Left ventricle myocardium inferior (tissue), 1 donor: ENCODE measurements at places on chromosomes 3 and 15.

DNA sequence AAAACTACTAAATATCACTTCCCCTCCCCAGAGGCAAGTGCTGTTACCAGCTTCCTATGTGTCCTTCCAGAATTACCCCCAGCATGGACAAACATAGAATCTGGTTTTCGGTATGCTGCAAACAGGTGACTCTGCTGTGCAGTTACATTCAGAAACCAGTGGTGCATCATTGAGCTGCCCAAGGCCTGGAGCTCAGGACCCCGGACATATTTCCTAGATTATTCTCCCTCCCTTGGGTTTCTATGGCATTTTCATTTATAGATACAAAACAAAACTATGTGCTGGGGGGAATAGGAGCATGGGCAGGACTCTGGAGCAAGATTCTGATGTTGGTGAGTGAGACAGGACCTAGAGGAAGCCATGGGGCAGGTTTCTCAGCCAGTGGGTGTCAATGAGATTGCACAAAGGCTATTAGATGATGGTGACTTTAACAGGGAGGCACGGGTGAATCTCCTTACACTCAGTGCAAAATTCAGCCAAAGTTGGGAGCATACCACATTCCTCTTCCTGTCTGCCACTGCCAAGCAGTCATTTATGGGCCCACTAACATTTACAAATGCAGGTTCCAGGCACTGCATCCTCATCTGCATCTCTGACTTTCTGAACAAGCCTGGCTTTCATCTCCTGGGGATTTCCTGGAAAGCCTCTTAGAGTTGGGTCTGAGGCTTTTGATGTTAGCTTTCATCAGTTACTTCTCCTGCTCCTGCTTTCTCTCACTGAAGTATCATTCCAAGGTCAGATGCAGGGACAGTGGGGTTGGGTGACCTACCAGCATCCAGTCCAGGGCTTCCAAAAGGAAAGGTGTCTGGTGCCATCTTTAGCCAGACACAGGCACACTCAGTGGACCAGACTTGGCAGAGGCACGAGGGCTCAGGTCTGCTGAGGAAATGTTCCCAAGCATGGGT is 44.5 kb downstream of the CMTM7 start:
- DNase-seq = no peak

GRCh38 chr3:46848271-46849044 is 14.8 kb downstream of the MYL3 start:
- peak; percentile 61 for DNase-seq

DNA sequence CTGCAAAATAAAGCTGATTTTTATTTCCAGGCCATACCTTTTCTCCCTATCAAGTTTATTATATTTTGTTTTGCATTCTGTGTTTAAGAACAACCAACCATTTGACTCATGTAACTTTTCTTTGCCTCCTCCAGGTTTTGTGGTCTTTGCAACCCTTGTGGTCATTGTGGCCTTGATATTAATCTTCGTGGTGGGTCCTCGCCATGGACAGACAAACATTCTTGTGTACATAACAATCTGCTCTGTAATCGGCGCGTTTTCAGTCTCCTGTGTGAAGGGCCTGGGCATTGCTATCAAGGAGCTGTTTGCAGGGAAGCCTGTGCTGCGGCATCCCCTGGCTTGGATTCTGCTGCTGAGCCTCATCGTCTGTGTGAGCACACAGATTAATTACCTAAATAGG is 27.6 kb downstream of the NIPA2 start:
- DNase-seq = no peak

DNA sequence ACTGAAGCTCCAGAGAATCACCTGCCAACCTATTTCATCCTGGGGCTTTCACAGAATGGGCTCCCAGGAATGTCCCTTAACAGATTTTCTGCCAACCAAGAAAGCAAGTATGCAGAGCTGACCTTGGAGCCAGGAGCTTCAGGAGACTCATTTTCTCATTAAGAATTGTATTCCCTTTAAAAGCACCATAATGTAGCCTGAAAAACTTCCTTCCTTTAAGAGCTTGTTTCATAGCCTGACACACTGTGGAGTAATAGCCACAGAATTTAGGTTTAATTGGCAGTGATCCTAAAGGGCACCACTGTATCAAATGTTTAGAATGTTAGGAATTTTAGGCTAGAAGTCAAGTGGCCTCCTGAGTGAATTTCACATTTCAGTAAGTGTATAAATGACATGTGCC is 309.8 kb downstream of the GBE1 start:
- no peak for DNase-seq

DNA sequence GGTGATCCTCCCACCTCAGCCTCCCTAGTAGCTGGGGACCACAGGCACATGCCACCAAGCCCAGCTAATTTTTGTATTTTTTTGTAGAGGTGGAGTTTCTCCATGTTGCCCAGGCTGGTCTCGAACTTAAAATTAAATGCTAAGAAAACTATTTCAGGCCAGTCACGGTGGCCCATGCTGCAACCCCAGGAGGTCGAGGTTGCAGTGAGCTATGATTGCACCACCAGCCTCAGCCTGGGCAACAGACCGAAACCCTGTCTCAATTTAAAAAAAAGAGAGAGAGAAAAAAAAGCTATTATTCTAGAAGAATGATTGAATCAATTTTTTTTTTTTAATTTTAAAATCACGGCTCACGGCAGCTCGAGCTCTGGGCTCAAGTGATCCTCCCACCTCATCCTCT is 4.7 kb downstream of the SLC51A start:
- DNase-seq = no peak

DNA sequence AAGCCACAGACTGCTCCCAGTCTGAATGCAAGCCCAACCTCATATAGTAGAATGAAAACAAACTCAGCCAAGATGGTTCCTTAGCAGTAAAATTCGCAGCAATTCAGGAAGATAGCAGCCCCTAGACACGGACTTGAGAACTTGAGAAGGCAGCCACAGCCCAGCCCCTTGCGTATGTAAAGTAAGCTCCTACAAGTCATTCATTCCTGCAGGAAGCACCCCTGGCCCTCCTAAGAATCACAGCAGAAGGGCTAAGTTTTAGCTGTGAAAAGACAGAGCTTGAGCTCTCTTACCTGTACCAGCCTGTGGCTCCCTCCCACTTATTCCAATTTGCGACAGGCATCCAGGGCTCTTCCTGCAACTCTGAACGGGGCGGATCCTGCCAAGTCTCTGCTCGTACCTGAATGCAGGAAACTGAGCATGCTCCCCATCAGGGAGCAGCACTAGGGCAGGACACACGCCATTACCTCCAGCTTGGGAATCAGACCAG is 136.4 kb downstream of the MAGI1 start:
- no peak for DNase-seq

GRCh38 chr3:46398186-46398955 is 8.5 kb downstream of the CCR5AS start:
- no peak for DNase-seq

DNA sequence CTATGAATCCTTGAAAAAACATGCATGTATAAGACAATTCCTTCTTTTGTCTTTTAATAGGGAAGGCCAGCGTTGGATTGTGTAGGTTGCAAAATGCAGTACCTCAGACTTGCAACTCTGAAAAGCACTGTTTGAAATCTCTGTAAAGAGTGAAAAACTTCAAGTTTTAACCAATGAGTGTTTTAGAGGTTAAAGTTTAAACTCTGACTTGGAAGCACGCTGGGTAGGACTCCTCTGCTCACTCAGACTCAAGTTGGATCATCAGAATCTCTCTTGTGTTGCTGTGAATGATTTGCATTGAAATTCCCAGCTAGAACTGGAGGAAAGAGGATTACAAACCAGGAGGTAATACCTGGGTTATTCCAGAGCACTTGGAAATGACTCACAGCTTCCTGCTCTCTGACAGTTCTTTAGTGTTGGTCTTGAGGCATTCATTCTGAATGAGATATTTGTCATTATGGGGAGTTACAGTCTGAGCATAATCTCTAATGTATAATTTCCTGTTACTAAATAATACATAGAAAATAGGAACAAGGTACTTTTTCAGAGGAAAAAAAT is 49.1 kb downstream of the PLS1 start:
- no peak for DNase-seq

- no peak for DNase-seq
Observed at GRCh38 chr3:147521646-147522045, 112.5 kb downstream of the ZIC1 start.

GRCh38 chr15:85463276-85463892 is 83.0 kb downstream of the AKAP13 start:
- no peak for DNase-seq

DNA sequence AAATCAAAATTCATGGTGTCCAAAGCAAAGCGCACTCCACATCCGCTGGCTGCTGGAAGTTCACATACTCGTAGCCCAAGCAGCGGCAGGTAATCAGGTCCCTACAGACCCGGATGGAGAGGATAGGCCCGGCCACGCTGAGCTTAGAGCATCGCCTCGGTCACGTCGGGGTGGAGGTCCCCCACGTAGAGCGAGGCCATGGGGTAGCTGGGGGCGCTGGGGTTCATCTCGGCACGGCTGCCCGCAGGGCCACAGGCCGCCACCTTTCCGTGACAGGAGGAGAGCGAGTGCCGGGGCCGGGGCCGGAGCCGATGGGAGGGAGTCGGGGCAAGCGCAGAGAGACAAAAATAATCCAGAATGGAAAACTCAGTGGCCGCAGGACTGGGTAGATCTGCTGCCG is 16.1 kb upstream of the STRIT1 start:
- no peak for DNase-seq

DNA sequence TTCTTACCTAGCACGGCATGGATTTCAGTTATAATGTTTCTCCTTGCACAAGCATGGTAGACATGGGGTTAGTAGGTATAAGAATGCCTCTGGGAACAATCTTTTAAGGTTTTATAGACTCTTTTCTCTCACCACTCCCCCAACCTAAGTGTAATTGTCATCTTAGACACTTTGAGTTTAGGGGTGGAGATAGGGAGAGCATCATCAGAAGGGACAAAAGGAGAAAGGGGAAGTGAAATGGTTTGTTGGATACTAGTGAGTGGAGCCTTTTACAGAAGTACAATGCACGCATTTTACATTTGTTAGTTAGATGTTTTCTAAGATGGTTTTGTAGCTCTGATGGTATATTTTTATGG is 189.2 kb downstream of the TP63 start:
- no peak for DNase-seq

DNA sequence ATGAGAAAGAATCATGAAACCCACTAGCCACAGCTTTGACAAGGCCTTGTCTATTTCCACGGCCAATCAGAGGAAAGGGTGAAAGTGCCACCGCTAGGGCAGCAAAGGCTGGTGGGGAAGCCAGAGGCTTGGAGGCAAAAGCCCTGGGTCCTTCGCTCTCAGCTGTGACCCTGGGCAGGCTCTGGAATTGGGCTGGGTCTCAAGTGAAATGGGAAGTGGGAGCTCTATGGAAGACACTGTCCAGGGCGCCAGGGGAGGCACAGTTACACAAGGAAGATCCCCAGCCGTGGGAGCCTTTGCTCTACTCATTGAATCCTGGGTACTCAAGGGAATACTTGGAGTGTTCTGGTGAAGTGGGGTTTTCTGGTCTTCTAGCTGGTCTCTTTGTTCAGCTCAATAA is 136.2 kb downstream of the ASB7 start:
- DNase-seq = no peak

- no peak for DNase-seq
Observed at GRCh38 chr3:182370949-182371348, 422.4 kb upstream of the ATP11B start.

- no peak for DNase-seq
Observed at GRCh38 chr3:46096336-46096735, 69.1 kb upstream of the XCR1 start.

DNA sequence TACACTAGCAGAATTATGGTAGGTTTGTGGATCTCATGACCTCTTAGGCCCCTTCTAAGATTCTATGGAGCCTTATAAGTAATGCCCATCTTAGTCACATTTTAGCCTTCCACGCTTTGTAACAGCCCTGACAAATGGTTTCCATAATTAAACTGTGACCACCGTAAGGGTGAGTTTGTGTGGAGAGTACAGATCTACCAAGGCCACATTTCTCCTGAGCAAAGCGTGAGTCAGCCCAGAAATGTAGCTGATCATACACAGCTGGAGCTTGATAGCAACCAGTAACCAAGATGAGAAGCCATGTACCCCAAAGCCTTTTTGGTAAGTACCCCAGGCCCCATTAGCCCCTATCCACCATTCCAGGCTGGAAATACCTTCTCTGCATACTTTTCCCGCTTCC is 31.7 kb downstream of the CHAC1 start:
- no peak for DNase-seq

DNA sequence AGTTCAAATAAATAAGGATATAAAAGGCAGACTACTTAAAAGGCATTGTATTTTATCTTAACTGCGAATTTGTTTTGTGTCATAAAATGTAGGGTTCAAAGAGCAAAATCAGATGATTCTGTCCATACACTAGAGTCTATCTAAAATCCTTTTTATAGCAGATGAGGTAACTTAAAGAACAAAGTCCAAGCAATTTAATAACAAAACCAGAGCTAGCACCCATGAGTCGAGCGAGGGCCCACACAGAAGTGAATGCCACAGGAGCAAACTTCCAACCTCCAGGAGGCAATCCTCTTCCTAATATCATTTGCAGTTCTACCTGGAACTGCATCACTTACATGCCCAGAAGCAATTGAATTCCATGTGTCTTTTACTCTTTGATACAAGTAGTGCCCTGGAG is 35.4 kb upstream of the KBTBD8 start:
- DNase-seq = no peak

GRCh38 chr3:51568036-51568435 is 29.5 kb downstream of the RAD54L2 start:
- DNase-seq = no peak

DNA sequence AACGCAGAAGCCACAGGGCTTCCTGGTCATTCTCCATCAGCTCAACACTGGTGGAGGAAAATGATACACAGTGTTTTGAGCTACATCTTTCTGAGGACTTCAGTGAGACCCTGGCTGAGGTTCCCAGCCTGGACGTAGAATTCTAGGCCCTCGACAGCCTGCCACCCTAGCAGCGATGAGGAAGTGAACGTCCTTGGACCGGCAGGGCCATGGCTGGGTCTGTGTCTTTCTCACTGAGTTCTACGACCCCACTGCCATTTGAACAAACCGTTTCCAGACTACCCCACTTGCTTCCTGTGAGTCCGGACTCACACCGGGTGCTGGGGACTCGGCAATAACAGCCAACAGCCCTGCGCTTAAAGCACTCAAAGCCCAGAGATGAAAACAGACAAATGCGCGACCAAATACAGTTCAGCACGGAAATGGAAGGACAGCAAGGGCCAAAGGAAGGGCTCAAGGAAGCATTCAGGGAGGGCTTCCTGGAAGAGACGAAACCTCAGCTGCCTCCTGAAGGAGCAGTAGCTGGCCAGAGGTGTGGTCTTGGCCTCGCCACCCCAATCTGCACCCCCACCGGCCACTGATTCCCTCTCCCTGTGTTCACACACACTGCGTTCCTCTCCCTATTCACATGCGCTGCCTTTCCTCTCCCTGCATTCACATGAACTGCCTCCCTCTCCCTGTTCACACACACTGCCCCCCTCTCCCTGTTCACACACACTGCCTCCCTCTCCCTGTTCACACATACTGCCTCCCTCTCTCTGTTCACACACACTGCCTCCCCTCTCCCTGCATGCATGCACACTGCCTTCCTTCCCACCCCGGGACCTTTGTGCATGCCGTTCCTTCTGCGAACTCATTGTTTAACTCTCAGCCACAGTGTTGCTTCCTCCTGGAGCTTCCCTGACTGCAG is 136.3 kb upstream of the PRR20G start:
- no peak for DNase-seq

- peak; percentile 87 for DNase-seq
Observed at GRCh38 chr3:48989796-48990635, at the start of gene P4HTM. Gene P4HTM (plus strand): TSS chr3:48990241. CDS start chr3:48990257, 16 bp downstream.

GRCh38 chr3:81910244-81910852 is 148.9 kb upstream of the GBE1 start:
- no peak for DNase-seq
